ENCODE measurements at places on chromosomes 11 and 22.

DNA sequence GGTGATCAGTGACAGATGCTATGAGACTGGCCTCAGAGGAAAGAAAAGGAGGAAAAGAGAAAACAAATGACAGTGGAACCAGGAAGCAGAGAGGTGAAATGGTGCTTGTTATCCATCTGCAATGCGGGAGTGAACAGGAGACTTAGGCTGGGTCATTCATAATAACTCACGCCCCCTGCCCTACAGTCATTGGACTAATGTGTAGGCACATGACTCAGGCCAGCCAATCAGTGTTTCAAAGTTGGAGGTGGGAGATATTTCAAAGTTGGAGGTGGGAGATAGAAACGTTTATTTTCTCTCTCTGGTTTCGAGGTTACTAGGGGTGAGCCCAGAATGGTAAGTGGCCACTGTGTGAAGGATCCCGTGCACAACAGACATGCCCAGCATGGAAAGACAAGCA, 30.3 kb downstream of the SLC22A6 start:
- DNase-seq, result no peak

- no peak for DNase-seq
These were observed 50.0 kb upstream of the OPCML start for GRCh38 chr11:133582326-133582725.

GRCh38 chr22:31302006-31302405, 9.7 kb upstream of the PIK3IP1 start:
- no peak for DNase-seq

- no peak for DNase-seq
These were observed 252.5 kb downstream of the ST3GAL4 start for GRCh38 chr11:126607776-126608541.

DNA sequence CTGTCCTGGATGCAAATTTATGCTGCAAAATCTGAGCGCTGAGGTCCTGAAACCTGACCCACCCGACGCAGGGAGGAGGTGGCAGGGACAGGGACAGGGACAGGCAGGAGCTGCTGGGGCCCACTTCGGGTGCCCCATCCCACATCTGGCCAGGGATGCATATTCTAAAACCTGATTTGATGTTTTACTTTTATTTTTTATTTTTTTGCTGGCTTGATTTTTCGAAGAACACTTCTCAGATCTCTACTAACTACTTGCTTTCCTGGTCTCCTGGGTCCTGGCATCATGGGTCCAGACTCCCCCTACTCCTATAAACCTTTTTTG, 652 bp upstream of the PVALB start:
- no peak for DNase-seq

DNA sequence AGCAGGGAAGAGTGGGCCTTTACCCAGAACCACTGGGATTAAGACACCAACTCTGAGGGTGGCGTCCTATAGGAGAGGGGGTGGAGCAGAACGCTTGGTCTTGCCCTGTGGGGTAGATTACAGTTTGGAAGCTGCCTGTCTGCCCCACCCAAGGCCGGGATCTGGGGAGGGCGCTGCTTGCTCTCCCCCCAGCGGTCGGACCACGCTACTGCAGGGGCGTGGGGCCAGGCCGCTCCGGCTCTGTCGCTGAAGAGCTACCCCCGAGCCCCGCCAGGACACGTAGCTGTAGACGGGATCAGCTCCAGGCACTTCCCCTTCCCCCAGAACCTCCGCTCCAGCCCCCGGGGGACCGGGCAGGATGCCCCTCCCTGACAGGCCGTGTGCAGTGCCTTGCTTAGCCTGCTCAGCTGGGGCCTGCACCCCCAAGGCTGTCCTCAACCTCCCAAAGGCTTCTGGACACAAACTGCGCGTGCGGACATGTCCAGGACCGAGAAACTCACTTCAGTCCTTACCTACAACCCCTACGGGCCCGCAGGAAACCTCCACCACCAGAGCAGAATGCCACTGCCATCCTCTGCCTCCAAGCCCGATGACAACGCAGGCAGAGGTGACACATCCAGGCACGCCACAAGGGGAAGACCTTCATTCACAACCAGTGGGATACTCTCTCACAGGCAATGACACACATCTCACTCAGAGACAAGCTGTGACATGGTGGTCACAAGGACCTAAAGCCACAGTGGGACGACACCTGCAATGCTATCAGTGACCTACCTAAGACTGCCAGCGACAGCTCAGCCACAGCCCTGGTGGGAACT, 3.6 kb downstream of the AHNAK start:
- DNase-seq, result peak; percentile 68

- no peak for DNase-seq
These were observed 757 bp downstream of the RNASEH2C start for GRCh38 chr11:65719871-65720210.

- DNase-seq, result no peak
These were observed 55.2 kb upstream of the FGF3 start for GRCh38 chr11:69874178-69874983.

GRCh38 chr11:118928870-118929500, 3.3 kb upstream of the BCL9L start:
- peak; percentile 41 for DNase-seq

GRCh38 chr11:61359516-61359915, 2.2 kb downstream of the CYB561A3 start:
- DNase-seq, result no peak

DNA sequence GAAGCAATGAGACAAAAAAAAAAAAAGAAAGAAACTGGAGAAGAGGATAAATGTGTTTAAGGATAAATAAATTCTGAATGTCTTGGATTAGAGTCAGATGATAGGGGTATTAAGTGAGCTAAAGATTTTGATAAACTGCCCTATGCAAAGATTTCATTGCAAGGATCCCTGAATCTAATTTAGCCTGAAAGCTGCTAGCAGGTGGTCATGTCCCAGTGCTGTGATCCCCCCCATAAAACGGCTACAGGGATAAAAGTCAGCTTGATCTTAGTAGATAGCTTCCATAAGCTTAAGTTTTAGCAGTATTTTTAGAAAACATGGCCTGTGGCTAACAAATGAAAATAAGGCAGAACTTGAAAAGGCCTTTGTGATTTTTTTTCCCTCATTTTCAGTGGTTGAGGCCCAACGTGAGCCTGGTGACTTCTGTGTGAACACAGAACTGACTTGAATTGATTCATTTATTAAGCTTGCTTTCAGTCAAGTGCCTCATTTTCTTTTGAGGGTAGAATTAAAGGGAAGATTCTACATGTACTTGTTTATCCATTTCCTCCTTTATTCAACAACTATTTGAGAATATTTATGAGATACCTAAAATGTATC, 44.5 kb downstream of the CD44 start:
- no peak for DNase-seq

DNA sequence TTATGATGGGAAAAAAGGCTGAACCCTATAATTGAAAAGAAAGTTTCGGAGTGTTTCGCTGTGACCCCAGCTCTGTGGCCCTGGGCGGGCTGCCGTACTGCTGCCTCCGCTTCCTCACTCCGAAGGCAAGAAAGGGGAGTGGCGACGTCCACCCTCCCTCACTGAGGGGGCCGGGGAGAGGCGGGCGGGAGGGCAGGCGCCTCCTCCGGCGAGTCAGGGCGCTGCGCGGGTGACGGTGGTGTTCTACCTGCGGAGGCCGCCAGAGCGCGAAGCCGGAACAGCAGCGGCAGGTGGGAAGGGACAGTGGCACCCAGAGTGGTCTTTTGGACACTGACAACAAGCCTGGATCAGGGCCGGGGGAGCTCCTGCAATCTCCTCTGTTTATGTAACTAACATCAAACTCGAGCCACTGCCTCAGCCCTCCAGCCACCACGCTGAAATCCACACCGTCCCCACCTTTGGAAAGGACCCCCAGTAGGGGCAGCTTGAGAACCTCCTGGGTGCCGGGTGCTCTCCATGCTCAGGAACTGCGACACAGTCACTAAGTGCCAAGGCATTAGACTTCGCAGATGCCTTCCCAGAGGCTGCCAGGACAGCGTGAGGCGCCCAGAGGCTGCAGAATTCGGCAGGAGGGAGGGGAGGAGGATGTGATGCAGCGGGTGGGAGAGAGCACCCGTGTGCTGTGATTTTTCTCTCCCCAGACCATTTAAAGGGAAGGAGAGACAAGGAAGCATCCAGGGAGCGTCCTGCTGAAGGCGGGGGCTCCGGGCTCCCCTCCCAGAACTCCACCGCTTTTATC, 25.5 kb downstream of the BID start:
- DNase-seq, result no peak

- no peak for DNase-seq
These were observed 70.7 kb upstream of the TTC12 start for GRCh38 chr11:113243696-113244095.

- no peak for DNase-seq
These were observed 507.4 kb upstream of the RAG2 start for GRCh38 chr11:37105427-37105826.

- DNase-seq, result no peak
These were observed 22.5 kb downstream of the TRAF6 start for GRCh38 chr11:36487619-36488018.

Data from stromal cell of bone marrow (primary cell).